AG10803 (cell line): ENCODE measurements at places on chromosomes 12 and 14.

GRCh38 chr12:105279460-105280056 lies 43.6 kb upstream of the APPL2 start:
- no peak for DNase-seq

- no peak for DNase-seq
These were observed 238.3 kb downstream of the SLC41A2 start for GRCh38 chr12:104719700-104720338.

DNA sequence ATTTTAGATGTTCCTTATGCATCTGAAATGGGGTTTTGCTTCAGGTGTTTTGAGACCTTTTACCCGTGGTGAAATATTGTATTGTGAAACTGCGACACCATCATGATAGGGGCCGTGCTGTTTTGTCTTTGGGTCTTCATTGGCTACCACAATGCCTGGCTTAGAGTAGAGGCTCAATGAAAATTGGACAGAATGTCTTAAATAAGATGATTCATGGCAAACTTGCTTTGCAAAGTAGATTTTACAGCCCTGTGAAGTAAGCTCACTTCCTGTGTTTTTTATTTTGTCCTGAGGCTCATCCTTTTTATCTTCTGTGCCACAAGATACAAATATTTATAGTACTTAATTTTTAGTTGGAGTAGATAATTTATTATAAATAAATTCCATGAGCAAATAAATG lies 111.3 kb upstream of the FRMD6 start:
- DNase-seq, result peak; percentile 58

DNA sequence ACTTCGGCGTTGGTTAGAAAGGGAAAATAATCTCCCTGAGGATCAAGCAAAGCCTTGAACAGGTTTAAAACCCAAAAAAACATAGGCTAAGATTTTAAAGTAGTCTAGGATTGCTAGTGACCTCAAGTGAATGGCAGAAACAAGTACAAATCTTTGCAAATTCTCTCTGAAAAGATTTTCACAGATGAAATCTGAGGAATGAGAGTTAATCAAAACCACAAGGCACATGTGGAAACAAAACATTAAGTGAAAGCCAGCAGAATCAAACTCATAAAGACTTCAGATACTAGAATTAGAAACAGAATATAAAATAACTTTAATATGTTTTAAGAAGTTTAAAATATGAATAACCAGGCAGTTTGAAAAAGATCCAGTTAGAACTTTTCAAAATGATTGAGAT lies 52.2 kb upstream of the CFL2 start:
- peak; percentile 68 for DNase-seq

- DNase-seq, result peak; percentile 3
These were observed 39.3 kb upstream of the TMCC3 start for GRCh38 chr12:94689646-94690036.

DNA sequence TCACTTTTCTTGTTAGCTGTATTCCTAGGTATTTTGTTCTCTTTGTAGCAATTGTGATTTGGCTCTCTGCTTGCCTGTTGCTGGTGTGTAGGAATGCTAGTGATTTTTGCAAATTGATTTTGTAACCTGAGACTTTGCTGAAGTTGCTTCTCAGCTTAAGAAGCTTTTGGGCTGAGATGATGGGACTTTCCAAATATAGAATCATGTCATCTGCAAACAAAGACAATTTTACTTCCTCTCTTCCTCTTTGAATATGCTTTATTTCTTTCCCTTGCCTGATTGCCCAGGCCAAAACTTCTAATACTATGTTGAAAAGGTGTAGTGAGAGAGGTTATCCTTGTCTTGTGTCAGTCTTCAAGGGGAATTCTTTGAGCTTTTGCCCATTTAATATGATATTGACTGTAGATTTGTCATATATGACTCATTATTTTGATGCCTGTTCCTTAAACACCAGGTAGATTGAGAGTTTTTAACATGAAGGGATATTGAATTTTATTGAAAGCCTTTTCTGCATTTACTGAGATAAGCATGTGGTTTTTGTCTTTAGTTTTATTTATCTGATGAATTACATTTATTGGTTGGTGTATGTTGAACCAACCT lies 26.7 kb downstream of the CLECL1 start:
- no peak for DNase-seq

DNA sequence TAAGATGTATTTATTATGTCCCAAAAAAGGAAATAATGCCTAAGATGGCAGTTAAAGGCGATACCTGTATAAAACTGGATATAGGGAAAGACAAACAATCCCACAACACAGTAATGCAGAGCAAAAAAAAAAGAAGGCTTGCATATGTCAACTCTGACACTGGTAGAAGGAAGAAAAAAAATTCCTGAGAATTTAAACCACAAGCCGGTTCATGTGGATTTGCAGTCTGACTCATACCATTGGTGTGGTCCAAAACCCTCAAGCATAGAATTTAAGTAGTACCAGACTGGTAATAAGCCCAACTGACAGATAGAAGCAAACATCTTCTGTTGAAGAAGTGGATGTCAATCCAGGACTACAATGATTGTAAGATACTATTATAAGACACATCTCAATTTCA lies 7.2 kb downstream of the DNAI7 start:
- peak; percentile 92 for DNase-seq

GRCh38 chr12:106378788-106379187 lies 21.2 kb downstream of the POLR3B start:
- no peak for DNase-seq

GRCh38 chr14:72775923-72776554 lies 117.9 kb downstream of the DPF3 start:
- no peak for DNase-seq
